CD4-positive, alpha-beta T cell (primary cell): ENCODE measurements at places on chromosomes 2 and 18.

DNA sequence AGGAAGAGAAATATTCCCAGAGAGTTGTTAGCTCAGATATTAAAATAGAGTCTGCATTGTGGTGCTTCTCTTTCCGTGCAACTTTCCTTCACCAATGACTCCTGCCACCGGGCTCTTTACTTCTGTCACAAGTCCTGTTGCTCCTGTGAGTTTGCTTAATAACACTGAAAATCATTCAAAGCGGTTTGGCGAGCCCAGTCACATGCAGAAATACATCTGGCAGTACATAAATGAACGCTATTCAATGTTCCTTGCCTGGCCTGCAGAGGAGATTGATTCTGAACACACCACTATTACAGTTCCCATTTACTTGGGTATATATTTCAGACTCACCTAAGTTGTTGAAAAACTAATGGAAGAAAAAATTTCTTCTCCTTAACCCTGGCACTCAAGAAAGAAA is 276.6 kb downstream of the ZNF521 start:
- no peak overlapping the region for H3K27ac ChIP-seq
- H3K27me3 ChIP-seq, result no peaks in the 10 kb centered on the region
- no peaks in the 10 kb centered on the region for H3K4me1 ChIP-seq
- no peak overlapping the region for H3K4me3 ChIP-seq
- no peaks in the 10 kb centered on the region for H3K36me3 ChIP-seq
- no peak for DNase-seq

GRCh38 chr2:165905854-165906253 is 47.7 kb downstream of the TTC21B start:
- no peak overlapping the region for H3K4me3 ChIP-seq
- DNase-seq, result no peak
- no peak overlapping the region for H3K27ac ChIP-seq
- H3K4me1 ChIP-seq, result peaks cover 6% of the 10 kb centered on the region

- no peaks in the 10 kb centered on the region for H3K36me3 ChIP-seq
- H3K27me3 ChIP-seq, result no peaks in the 10 kb centered on the region
- no peak for DNase-seq
- H3K27ac ChIP-seq, result no peak overlapping the region
- no peak overlapping the region for H3K4me3 ChIP-seq
- H3K4me1 ChIP-seq, result no peaks in the 10 kb centered on the region
Measured at GRCh38 chr2:138823666-138824065, 43.5 kb upstream of the NXPH2 start.

DNA sequence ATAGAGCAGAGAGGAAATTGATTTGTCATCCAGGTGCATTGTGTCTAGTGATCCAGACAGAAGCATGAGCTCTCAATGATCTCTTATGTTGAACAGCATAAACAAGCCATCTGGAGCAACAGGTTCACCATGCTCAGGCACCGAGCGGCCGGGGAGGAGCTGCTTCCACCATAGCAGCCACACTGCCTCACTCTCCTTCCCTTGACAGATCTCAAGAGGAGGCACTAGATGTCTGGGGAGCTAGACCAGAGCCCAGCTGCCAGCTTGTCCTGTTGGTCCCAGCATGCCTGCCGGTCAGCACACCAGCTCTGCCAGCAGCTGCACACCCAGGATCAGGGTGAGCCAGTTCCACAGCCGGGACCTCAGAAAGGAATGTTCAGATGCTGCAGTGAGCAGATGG is 17.5 kb upstream of the LONRF2 start:
- H3K27ac ChIP-seq, result no peak overlapping the region
- no peak for DNase-seq
- no peaks in the 10 kb centered on the region for H3K36me3 ChIP-seq
- H3K4me3 ChIP-seq, result no peak overlapping the region
- H3K27me3 ChIP-seq, result peaks cover 11% of the 10 kb centered on the region

DNA sequence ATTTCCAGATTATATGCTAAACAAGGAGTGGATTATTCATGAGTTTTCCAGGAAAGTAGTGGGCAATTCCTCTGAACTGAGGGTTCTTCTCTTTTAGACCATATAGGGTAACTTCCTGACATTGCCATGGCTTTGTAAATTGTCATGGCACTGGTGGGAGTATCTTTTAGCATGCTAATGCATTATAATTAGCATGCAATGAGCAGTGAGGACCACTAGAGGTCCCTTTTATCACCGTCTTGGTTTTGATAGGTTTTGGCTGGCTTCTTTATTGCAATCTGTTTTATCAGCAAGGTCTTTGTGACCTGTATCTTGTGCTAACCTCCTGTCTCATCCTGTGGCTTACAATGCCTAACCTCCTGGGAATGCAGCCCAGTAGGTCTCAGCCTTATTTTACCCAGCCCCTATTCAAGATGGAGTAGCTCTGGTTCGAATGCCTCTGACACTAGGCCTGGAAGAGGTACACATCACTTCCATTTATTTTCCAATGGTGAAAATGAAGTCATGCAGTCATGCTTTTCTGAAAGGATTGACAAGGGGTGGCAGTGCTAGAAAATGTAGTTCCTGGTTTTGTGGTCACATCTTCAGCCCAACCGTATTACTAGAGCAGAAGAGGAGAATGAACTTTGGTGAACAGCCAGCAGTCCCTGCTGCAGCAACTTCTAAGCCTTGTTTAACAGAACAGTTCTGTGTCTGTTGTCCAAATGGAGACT is 26.6 kb upstream of the ITGA4 start:
- H3K4me1 ChIP-seq, result peaks cover 9% of the 10 kb centered on the region
- no peak overlapping the region for H3K27ac ChIP-seq
- H3K4me3 ChIP-seq, result no peak overlapping the region
- no peak for DNase-seq

DNA sequence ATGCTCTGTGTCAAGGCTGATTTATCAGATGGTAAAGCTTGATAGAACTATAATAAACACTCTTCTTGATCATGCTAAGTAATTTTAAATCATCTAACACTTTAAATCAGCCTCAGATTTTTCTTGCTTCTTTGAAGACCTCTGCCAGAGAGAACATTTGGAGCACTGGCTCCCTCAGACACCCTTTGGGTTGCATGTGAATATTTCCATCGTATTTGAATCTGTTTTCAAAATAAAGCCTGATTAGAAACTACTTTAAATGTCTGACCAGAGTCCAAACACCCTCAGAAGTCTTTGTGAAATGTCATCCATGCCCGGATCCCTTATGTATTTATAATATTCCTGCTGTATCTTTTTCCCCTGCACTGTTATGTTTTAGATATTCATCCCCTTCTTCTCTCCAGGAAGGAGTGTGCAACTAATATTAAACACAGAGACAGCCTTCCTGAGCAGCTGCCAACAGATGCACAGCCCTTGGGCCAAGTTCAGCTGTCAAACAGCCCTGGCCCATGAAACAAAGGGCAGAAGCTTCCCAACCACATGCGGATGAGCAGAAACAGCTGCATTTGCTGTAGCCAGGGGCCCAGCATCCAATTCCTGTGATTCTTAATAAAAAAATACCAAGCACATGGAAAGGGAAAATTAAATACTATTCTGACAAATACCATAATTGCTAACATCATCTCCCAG is 46.5 kb downstream of the DPP10 start:
- no peaks in the 10 kb centered on the region for H3K36me3 ChIP-seq
- H3K27ac ChIP-seq, result no peak overlapping the region
- H3K4me3 ChIP-seq, result no peak overlapping the region
- H3K27me3 ChIP-seq, result no peaks in the 10 kb centered on the region
- DNase-seq, result no peak
